ENCODE measurements at places on chromosomes 2 and 18.

- DNase-seq, result no peak
Measured at GRCh38 chr2:232776435-232776834, at the start of gene KCNJ13. Gene KCNJ13, minus strand, starts transcription at chr2:232776565. Its CDS starts 5,203 bp downstream, at chr2:232771362.

DNA sequence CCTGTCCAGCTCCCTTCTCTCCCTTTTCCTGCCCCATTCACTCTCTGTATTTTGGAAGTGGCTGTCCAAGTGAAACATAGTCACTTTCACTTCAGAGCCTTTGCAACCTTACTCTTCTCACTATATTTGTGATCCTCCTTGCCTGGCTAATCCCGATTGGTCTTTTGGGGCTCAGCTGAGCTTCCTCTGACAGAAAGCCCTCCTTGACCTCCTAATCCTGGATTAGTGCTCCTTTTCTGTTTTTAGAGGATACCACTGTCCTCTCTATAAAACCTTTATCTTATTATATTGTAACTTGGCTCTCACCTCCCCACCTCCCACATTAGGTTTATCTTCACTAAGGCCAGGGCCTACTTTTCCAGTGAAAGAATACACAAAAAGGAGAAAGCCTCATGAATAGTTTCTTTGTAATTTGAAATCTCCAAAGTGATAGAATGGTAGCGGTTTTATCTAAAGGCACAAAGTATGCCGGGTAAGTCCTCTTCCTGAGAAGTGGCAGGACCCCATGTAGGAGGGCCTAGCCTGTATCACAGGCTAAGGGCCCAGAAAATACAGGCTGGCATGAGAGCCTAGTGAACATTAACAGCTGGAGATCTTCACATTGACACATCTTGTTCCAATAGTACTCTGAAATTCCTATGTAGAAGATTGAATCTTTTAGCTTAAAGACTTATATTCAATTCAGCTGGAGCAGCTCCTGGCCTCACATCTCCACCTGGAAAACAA, 83.1 kb upstream of the GAREM1 start:
- DNase-seq, result no peak

DNA sequence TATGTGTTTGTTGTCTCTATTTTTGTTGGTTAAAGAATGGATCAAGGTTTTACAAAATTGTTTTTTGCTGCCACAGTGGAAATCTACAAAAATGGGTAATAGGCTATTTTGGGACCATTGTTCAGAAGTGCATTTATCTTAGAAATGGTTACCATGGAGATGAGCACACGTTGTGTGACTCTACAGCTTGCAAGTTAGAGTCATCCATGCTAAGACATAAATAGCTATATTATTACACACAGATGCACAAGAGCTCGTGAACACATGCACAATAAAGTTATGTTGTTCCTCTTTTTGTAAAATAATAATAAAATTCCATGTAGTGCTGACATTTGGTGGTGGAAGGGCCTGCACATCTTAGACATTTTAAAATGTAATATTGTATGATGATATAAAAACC, 15.5 kb upstream of the DUSP19 start:
- DNase-seq, result no peak

- no peak for DNase-seq
Measured at GRCh38 chr2:68764041-68764805, 29.6 kb downstream of the ARHGAP25 start.

DNA sequence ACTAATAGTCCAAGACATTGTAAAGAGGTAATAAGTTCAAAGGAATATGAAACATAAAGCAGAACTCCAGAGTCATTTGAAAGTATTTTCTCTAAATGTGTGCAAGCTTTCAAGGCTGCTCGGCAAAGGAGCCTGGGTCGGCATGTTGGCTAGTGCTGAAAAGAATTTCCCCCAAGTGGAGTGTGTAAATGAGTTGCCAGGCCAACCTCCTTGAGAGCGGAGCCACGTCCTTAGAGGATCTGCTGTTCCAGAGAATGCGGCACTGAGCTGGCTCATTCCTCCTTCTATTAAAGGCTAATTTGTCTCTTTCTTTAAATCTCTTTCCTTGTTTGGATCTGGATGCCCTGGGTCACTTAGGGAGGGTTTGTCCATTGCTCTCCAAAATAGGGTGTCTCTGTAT, 127.5 kb downstream of the RDH14 start:
- no peak for DNase-seq

- DNase-seq, result no peak
Measured at GRCh38 chr2:240455272-240455646, 19.8 kb downstream of the GPC1 start.

GRCh38 chr2:109068811-109069210, 60.2 kb upstream of the SH3RF3 start:
- DNase-seq, result no peak

DNA sequence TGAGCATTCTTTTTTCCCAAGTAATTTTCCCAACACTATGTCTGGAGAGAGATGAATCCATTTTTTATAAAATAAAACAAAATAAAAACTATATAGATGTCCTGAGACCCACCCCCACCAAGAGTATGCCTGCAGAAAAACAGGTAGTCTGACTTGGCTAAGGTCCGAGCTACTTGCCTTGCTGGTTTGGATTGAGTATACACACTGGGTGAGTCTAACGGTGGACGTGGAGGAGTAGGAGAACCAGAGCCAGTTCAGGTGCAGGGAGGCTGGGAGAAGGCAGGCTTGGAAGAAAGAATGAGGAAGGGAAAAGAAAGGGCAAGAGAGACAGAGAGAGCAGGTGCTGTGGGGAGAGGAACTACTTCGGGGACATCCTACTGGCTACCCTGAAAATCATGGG, 21.3 kb upstream of the AFTPH start:
- no peak for DNase-seq

- no peak for DNase-seq
Measured at GRCh38 chr2:56648802-56649201, 465.0 kb downstream of the CCDC85A start.

Data from GM12864 (cell line).